ENCODE measurements at places on chromosomes 12 and 14. TPM values are rescaled to one million over a fixed set of nuclear protein-coding genes. Genes with fewer than 3 reads are reported as not detected.

DNA sequence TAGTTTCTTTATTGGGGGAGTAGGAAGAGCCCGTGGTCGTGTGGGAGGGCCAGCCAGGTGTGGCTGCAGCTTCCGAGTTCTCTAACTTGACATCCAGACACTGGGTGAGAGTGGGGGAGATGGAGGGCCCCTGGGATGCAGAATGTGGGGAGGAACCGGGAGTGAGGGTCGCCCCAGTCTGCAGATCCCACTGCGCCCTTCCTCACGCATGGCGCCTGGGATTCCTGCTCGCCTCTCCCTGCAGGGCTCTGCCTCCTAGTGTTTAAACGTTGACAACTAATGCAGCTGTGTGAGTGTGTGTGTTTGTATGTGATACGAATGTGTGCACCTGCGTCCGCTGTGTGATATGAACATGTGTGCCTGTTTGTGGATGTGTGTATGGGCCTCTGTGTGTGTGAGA, 34.6 kb downstream of the FZD10 start:
- no peaks in the 10 kb centered on the region for H3K4me1 ChIP-seq
- no peak overlapping the region for H3K27ac ChIP-seq
- DNase-seq, result no peak
- H3K36me3 ChIP-seq, result no peaks in the 10 kb centered on the region
- H3K4me3 ChIP-seq, result no peak overlapping the region

GRCh38 chr12:15346488-15346887, 24.2 kb downstream of the PTPRO start:
- H3K27me3 ChIP-seq, result no peaks in the 10 kb centered on the region
- H3K4me3 ChIP-seq, result no peak overlapping the region

DNA sequence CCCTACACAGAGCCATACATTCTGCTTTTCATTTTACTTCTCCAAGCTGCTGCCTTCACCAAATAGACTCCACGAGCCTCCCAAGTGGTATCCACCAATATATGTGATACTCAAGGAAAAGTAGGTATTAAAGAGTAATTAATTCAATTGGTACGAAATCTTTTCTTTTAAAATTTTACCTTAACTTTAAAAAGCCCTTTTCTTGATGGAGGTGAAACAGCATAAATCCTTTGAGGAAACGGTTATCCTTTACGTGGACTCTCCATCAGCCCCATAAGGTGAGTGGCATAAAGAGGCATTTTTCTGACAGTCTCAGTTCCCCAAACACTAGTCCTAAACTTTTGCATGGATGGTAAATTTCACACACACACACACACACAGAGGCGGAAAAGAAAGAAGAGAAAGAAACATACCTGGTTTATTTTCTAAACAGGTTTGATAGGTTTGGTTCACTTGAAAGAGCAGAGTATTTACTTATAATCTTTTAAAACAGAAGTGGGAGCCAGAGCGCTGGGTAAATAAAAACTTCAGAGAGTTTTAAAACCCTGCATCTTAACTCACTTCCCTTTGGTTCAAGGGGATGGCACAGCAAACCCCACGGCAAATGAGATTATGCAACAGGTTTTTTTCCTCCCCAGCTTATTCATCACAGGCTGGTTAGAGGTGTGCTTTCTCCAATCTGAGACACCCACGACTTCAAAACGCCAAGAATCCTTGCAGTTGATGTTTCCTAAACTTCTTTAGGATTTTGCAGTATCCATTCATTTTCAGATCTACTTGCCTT, 1.9 kb downstream of the DUSP16 start:
- no peaks in the 10 kb centered on the region for H3K36me3 ChIP-seq
- peak overlapping the region; percentile 75 for H3K4me3 ChIP-seq
- peak overlapping the region; percentile 95 for H3K27ac ChIP-seq
- H3K27me3 ChIP-seq, result no peaks in the 10 kb centered on the region

- no peak for DNase-seq
- H3K4me3 ChIP-seq, result no peak overlapping the region
- H3K27me3 ChIP-seq, result no peaks in the 10 kb centered on the region
- no peaks in the 10 kb centered on the region for H3K4me1 ChIP-seq
- H3K36me3 ChIP-seq, result peaks cover 2% of the 10 kb centered on the region
Observed at GRCh38 chr12:118237052-118237665, 101.2 kb downstream of the PEBP1 start.

DNA sequence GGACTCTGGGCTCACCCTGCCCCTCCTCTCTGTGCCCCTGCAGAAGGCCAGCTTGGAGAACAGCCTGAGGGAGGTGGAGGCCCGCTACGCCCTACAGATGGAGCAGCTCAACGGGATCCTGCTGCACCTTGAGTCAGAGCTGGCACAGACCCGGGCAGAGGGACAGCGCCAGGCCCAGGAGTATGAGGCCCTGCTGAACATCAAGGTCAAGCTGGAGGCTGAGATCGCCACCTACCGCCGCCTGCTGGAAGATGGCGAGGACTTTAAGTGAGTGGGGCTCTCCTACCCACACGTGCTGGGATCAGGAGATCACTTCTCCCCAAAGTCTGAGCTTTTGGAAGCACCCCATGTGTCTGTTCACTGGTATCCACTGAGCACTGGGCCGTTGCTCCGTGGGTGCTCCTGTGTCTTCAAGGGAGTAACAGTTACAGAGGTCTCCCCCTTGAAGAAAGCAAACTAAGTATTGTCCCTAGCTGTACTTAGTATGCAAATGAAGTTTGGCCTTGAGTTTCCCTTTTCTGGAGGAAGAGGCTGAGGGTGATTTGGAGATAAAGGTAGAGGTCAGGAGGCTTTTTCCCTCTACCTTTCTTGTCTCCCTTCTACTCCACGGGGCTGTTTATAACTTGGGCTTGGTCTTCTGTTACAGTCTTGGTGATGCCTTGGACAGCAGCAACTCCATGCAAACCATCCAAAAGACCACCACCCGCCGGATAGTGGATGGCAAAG, 3.3 kb downstream of the KRT18 start:
- no peak overlapping the region for H3K4me3 ChIP-seq
- no peak overlapping the region for H3K27ac ChIP-seq
- no peaks in the 10 kb centered on the region for H3K4me1 ChIP-seq
- H3K36me3 ChIP-seq, result no peaks in the 10 kb centered on the region

DNA sequence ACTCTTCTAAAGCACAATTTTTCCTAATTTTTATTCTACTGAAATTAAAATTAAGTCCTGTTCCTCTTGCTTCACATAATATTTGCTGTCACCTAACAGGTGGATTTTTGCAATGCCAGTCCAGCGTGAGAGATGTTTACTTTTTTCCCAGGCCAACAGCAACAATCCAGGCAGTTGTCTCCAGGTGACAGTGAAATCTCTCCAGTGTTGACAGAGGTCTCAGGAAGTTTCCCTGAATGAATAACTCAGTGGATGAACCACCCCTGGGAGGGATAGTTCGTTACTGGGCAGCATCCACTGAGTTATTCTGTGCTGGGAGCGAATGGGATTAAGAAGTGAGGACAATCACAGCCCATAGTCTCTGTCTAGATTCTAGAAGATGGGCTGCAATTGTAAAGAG, 7.1 kb upstream of the NT5DC3 start:
- H3K4me3 ChIP-seq, result no peak overlapping the region
- H3K27ac ChIP-seq, result no peak overlapping the region
- H3K4me1 ChIP-seq, result no peaks in the 10 kb centered on the region

GRCh38 chr12:24227551-24227950, 278.1 kb upstream of the SOX5 start:
- H3K4me3 ChIP-seq, result no peak overlapping the region
- no peak for DNase-seq
- H3K27me3 ChIP-seq, result no peaks in the 10 kb centered on the region
- H3K4me1 ChIP-seq, result no peaks in the 10 kb centered on the region
- no peak overlapping the region for H3K27ac ChIP-seq
- H3K36me3 ChIP-seq, result no peaks in the 10 kb centered on the region

GRCh38 chr12:44647917-44648690, 228.0 kb downstream of the NELL2 start:
- no peak overlapping the region for H3K27ac ChIP-seq
- H3K4me1 ChIP-seq, result no peaks in the 10 kb centered on the region
- no peaks in the 10 kb centered on the region for H3K27me3 ChIP-seq
- no peak for DNase-seq

- no peaks in the 10 kb centered on the region for H3K27me3 ChIP-seq
- H3K4me3 ChIP-seq, result no peak overlapping the region
Observed at GRCh38 chr12:24839268-24839791, 109.6 kb downstream of the BCAT1 start.

GRCh38 chr12:84913129-84913515, 523 bp upstream of the SLC6A15 start:
- no peaks in the 10 kb centered on the region for H3K4me1 ChIP-seq
- H3K36me3 ChIP-seq, result no peaks in the 10 kb centered on the region
- DNase-seq, result peak; percentile 1
- peak overlapping the region; percentile 75 for H3K4me3 ChIP-seq
- no peaks in the 10 kb centered on the region for H3K27me3 ChIP-seq

DNA sequence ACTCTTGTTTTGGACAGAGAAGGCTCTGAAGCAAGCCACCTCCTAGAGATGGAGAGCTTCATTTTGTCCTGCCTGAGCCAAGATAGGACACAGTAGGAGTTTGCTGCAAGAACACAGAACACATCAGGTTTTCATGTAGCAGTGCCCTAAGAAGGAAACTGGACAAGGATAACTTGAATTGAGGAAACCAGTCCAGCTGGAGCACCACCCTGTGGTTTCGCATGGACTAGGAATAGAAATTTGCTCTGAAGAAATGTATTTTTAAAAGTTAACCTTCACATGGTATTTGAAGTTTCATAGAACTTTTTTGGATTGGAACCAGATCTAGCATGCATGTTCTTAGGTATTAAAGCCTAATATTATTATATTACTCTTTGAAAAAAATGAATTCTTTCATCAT, 68.8 kb downstream of the RERG start:
- H3K27ac ChIP-seq, result no peak overlapping the region
- no peak for DNase-seq
- H3K27me3 ChIP-seq, result no peaks in the 10 kb centered on the region
- H3K4me1 ChIP-seq, result no peaks in the 10 kb centered on the region
- H3K36me3 ChIP-seq, result no peaks in the 10 kb centered on the region

DNA sequence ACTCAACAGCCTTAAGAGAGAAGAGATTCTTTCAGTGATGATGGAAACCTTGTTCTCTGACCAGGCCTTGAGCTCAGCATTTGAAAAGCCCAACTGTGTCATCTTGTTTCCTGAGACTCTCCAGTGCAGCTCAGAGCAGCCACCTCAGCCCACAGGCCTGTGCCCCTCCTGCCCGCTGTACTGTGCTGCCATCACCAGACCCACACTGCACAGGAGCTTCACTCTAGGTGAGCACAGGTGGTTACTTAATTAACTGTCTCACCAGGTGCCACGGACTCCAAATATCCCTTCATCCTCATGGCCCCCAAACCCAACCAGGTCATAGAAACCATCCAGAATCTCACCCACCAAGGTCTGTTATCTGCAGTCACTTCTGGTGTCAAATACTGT, 51.3 kb downstream of the JAG2 start:
- H3K27me3 ChIP-seq, result peaks cover 8% of the 10 kb centered on the region
- H3K4me3 ChIP-seq, result no peak overlapping the region
- H3K36me3 ChIP-seq, result no peaks in the 10 kb centered on the region

DNA sequence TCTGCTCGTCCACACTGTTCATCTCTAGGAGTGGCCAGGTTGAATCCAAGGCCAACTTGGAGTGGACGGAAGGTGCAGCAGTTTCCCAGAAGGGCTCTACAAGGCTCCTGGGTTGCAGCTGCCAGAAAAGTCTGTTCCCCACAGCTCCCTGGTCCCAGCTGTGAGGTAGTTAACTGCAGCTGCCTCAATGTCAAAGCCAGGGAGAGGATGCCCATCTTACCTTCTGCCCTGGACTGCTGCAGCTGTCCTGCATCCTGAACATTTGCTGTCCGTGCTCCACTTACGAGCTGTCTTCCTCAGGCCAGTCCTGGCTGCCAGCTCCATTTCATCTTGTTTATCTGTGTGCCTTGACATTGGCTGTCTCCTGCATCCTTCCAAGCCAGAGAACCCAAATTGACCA, 227.3 kb downstream of the SLC41A2 start:
- H3K27ac ChIP-seq, result no peak overlapping the region
- peaks cover 3% of the 10 kb centered on the region for H3K4me1 ChIP-seq
- no peaks in the 10 kb centered on the region for H3K36me3 ChIP-seq
- no peak overlapping the region for H3K4me3 ChIP-seq
- DNase-seq, result no peak

DNA sequence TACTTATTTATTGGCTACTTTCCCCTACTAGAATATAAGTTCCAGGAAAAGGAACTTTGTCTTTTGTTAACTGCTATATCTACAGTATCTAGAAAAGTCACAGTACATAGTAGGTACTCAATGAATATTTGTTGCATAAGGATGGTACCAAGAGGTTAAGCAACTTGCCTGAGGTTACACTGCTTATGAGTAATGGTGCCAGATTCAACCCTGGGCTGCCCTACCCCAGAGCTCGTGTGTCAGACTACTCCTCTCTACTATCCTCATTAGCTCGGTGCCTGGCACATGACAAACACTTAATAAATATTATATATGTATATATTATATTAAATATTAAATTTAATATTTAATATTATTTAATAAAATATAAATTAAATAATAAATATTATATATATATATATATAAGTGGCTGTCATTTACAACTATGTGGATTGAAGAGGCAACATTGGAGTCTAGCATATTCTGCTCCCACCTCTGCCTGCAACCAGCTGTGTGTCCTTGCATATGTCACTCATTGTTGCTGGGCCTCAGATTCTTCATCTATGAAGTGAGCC, 25.4 kb downstream of the UTP20 start:
- no peak for DNase-seq
- H3K36me3 ChIP-seq, result peaks cover under 1% of the 10 kb centered on the region
- no peak overlapping the region for H3K27ac ChIP-seq
- no peaks in the 10 kb centered on the region for H3K4me1 ChIP-seq
- H3K27me3 ChIP-seq, result no peaks in the 10 kb centered on the region

DNA sequence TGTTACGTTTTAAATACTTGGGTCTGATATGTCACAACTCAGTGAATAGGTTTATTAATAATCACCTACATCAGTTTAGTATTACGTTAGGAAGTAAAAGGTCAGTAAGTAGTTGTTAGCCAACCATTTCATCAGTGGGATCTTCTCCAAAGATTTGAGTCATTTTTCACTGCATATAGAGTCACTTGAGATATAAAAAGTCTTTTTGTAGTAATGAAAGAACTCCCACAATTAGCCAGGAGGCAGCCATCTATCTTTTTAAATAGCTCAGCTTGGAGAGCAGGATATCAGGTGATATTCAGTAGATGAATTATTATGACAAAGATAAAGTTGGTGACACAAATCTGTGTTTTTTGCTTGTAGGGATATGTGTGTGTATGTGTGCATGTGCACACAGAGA, 309.3 kb downstream of the PDZRN4 start:
- no peak for DNase-seq
- H3K27ac ChIP-seq, result no peak overlapping the region
- H3K36me3 ChIP-seq, result no peaks in the 10 kb centered on the region
- H3K27me3 ChIP-seq, result no peaks in the 10 kb centered on the region

- peak overlapping the region; percentile 54 for H3K27ac ChIP-seq
- H3K4me1 ChIP-seq, result peaks cover 6% of the 10 kb centered on the region
- no peaks in the 10 kb centered on the region for H3K27me3 ChIP-seq
- peak overlapping the region; percentile 97 for H3K4me3 ChIP-seq
Observed at GRCh38 chr12:12720672-12721161, 3.5 kb downstream of the CDKN1B start.

The RDH16 gene
- 0.17 TPM for total RNA-seq

The FAM181A gene
- total RNA-seq, result not detected

The DYRK4 gene
- total RNA-seq, result 57.0 TPM

The NRIP2 gene
- total RNA-seq, result 0.17 TPM

The AVPR1A gene
- total RNA-seq, result not detected

The EEA1 gene
- 38.0 TPM for total RNA-seq

The ALX1 gene
- total RNA-seq, result not detected

The COL2A1 gene
- total RNA-seq, result not detected
